ENCODE measurements at places on chromosomes 7 and 10.

- no peak for DNase-seq
Observed at GRCh38 chr7:151809864-151810170, 67.1 kb downstream of the PRKAG2 start.

- no peak for DNase-seq
Observed at GRCh38 chr10:1598393-1599153, 138.8 kb downstream of the ADARB2 start.

GRCh38 chr7:74074770-74075169 lies 8.8 kb upstream of the LIMK1 start:
- no peak for DNase-seq

DNA sequence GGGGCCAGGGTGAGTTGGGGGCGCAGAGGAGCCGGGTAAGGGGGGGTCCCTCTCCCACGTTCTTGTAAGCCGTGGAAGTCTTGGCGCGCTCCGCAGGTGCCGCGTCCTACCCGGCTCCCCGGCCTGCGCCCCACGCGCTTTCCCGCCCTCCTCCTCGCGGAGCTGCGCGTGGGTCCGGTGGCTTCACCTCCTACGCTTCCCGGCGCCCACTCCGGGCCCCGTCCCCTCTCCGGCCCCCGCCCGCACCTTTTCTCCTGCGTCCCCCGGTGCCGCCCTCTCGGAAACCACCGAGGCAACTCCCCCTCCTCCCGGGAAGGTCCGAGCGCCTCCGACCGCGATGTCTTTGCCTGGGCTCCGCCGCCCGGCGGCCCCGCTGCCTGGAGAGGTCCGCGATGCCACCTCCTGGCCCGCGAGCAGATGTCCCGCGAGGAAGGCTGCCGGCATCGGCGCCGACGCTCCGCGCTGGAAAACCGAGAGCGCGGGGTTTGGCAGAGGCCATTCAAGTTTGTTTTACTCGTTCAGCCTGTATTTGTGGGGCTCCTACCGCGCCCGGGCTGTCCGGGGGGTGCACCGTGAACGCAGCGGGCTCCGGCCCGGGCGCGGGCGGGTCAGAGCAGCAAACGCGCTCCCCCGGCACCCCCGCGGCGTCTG lies 2.4 kb upstream of the NKX6-2 start:
- DNase-seq: no peak

- DNase-seq: no peak
Observed at GRCh38 chr7:126953461-126953860, 299.3 kb downstream of the GRM8 start.

DNA sequence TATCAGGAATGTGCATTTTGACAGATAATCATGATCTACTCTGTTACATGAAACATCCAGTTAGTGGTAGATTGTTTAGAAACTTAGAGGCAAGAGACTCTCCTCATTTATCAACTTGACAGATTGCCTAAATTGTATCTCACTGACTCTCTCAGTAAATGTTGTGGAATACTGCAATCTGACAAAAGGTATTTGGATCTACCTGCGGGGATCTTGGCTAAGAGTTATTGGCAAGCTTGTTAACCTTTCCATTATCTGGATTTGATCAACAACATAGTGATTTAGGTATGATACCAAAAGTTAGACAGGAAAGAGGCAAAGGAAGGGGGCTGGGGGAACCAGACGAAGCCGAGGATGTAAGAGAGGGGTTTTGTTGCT lies 2.0 kb downstream of the VSTM2A start:
- no peak for DNase-seq

DNA sequence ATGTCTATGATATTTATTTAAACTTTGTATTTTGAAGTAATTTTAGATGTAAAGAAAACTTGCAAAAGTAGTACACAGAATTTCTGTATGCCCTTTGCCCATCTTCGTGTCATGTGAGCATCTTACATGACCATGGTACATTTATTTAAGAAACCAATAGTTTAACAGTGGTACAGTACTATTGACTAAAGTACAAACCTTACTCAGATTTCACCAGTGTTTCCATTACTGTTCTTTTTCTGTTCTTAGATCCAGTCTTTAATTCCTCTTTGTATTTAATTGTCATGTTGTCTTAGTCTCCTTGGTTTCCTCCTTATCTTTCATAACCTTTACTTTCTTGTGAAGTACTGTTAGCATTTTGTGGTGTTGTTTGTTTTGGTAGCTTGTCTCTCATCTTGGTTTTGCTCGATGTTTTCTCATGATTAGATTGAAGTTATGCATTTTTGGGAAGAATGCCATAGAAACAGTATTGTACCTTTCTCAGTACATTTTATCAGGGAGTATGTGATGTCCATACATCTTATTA lies 24.1 kb downstream of the TAX1BP1 start:
- DNase-seq: no peak

DNA sequence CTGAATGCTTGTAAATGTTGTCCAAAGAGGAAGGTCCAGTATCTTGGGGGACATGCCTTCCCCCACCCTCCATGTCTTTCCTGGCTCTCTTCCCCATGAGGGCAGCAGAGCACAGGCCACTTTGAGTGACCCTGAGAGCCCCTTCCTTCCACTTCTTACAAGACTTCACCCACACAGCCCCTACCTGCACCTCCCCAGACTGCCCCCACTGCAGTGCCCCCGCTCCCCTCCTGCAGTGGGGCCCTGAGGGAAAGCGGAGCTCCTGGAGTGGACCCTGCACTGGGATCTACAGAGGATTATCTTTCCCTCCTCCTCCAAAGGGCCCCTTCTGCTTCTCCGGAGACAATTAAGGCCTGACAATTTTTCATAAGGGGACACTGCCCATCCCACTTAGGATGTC lies 326.8 kb downstream of the TCERG1L start:
- no peak for DNase-seq
